Breast epithelium (tissue), 4 donors: ENCODE measurements at places on chromosomes 4 and X. TPM values are rescaled to one million over a fixed set of nuclear protein-coding genes. Genes with fewer than 3 reads are reported as not detected.

ZNF718 gene
- total RNA-seq = 12.7 TPM

ZAR1 gene
- 0.32 TPM for total RNA-seq

HOPX gene
- 4.8 TPM for total RNA-seq

NPY2R gene
- total RNA-seq = 1.6 TPM

ANKRD50 gene
- total RNA-seq = 19.3 TPM

PDGFC gene
- total RNA-seq = 54.4 TPM

POF1B gene
- 0.48 TPM for total RNA-seq

- no peak overlapping the region for H3K4me3 ChIP-seq
- no peak overlapping the region for H3K27ac ChIP-seq
- no peaks in the 10 kb centered on the region for H3K36me3 ChIP-seq
- DNase-seq = no peak
- H3K4me1 ChIP-seq = no peaks in the 10 kb centered on the region
These were observed 2.3 kb downstream of the PF4 start for GRCh38 chr4:73979407-73979957.

DNA sequence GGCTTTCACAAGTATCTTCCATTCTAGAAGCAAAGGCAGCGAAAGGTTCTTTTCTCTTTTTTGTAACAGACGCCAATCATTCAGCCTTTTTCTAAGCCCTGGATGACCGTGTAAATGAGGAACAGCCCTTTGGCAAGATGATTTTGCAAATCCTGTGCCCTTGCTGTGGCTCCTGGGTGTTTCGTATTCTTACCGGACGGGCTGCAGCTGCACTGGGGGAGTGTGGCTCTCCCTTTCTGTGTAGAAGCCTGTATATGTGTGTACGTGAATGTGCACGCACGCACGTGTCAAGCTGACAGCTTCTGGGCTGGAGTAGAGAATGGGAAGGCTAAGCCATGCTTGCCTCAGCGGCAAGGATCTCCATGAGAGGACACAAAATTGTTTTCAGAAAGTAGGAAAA lies 8.2 kb downstream of the GRPEL1 start:
- H3K4me1 ChIP-seq = no peaks in the 10 kb centered on the region
- H3K27ac ChIP-seq = no peak overlapping the region
- no peak for DNase-seq
- H3K27me3 ChIP-seq = no peaks in the 10 kb centered on the region
- peaks cover 4% of the 10 kb centered on the region for H3K36me3 ChIP-seq
- no peak overlapping the region for H3K4me3 ChIP-seq

DNA sequence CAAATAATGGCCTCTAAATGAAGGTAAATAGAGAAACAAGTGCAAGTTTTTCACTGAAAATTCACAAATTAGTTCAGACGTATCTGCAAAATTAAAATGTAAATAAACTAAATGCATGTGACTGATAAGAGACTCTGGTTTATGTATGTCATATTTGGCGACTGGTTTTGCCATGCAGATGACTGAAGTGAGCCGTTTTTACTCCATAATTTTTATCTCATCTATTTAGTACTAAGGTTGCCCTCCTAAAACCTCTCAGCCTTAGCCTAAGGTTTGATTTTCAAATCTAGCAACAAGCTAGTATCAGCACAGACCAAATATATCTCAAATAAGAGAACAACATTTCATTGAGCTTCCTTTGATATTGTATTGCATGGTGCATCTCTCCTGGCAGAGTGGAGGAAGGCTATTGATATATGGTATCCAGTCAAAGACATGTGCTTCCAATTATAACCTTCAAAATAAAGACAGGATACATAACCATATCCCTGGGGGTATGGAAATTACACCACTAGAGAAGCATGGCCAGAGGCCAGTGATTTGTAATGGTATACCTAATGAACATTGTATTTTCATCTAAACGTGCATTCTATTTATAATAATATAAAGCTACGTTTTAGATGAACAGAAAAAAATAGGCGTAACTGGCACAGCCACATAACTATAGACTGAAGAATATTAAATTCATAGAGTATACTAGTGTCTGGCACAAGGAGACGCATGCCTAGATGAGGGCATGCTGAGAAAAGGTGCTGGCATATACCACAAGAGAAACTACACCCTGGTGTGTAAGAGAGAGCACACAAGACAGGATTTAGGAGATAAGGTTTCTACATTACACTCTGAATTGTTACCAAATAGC lies 392.6 kb upstream of the INTU start:
- H3K27me3 ChIP-seq = no peaks in the 10 kb centered on the region
- no peaks in the 10 kb centered on the region for H3K36me3 ChIP-seq
- H3K4me1 ChIP-seq = no peaks in the 10 kb centered on the region

GRCh38 chr4:152090543-152090942 lies 329.7 kb upstream of the GATB start:
- H3K4me3 ChIP-seq = no peak overlapping the region
- no peaks in the 10 kb centered on the region for H3K36me3 ChIP-seq
- no peak for DNase-seq
- H3K27me3 ChIP-seq = no peaks in the 10 kb centered on the region
- H3K27ac ChIP-seq = no peak overlapping the region

GRCh38 chrX:100994352-100995281 lies 25.1 kb downstream of the ARL13A start:
- H3K4me3 ChIP-seq = no peak overlapping the region
- no peaks in the 10 kb centered on the region for H3K4me1 ChIP-seq
- H3K36me3 ChIP-seq = no peaks in the 10 kb centered on the region
- no peak for DNase-seq
- H3K27ac ChIP-seq = no peak overlapping the region

- no peak for DNase-seq
- peak overlapping the region; percentile 80 for H3K27ac ChIP-seq
- no peaks in the 10 kb centered on the region for H3K27me3 ChIP-seq
- H3K4me1 ChIP-seq = no peaks in the 10 kb centered on the region
These were observed 54.3 kb downstream of the CHST7 start for GRCh38 chrX:46627711-46628419.
